ENCODE measurements at places on chromosomes 12 and 14.

DNA sequence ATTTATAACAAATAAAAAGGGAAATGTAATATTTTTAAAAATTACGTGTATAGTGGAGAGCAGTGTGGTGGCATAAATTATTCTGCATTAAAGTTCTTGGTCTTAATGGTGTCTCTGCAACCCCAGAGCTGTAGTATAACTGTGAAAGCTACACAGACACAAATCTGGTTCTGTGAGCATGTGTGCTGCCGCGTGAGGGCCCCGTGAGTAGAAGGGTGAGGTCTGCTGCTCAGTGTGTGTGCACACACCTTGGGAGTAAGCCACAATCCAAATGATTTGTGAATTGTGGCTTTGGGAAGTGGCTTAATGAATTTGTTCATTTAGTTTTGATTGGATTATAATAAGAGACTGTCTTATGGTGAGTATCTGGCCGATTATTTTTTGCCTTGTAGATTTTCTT is 16.8 kb downstream of the PELI2 start:
- DNase-seq, result no peak

DNA sequence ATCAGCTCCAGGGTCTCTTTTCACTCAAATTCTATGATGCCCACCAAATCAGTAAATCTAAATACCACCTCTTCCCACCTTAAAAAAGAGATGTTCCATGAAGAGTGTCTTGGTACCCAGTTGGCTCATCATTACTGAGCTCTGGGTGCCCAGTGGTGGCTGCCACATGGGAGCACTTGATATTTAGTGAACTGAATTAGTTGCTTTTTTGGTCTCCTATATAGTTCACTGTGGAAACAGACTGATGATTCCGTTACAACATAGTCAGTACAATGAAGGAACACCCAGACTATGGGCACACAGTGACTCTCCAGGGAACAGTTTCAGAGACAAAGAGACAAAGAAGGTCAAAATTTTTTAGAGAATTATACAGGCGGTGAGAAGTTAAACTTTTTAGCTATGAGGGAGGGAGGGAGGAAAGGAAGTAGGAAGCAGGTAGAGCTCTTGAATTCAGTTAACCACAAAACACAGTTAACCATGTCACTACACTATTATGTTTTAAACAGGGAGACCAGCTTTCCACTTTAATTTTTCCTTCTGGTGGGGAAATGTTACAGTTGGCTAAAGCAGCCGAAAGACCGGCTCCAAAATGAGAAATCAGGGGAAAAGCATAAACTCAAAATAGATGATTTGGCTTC is 14.6 kb upstream of the YY1 start:
- no peak for DNase-seq

- DNase-seq, result no peak
Measured at GRCh38 chr14:92848887-92849286, 54.8 kb downstream of the GOLGA5 start.

DNA sequence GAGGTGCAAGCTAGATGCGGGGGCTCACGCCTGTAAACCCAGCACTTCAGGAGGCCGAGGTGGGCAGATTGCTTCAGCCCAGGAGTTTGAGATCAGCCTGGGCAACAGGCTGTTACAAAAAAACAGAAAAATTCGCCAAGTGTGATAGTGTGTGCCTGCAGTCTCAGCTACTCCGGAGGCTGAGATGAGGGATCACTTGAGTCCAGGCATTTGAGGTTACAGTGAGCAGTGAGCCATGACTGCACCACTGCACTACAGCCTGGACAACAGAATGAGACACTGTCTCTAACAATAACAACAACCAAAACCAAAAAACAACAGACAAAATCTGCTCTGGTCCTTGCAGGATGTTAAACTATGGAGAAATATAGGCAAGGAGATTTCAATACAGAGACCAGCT is 13.9 kb downstream of the BTBD7 start:
- DNase-seq, result no peak

DNA sequence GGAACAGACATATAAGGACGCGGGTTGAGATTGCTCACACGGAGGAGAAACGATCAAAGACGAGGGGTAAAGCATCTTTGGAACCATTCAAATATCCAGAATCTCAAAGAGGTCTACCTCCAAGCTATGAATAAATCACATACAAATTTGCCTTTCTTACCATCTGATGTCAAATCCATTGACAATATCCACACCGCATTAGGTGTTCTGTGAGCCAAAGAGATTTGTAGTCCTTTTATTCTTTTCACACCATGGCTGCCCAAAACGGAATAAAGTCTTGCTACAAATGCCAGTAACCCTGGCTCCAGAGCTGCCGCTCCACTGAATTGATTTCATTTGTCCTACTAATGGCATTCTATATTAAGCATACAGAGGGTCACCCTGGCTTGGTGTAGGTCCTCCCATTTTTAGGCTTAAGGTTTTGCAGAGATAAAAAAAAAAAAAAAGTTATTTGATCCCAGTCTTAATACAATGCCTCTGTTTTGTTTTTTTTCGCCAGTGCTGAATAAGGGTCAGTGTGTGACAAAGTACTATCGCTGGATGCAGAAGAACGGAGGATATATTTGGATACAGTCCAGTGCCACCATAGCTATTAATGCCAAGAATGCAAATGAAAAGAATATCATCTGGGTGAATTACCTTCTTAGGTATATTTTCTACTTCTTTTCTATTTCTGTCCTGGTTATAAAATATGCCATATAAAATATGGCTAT is 157.3 kb downstream of the EGLN3 start:
- DNase-seq, result no peak

DNA sequence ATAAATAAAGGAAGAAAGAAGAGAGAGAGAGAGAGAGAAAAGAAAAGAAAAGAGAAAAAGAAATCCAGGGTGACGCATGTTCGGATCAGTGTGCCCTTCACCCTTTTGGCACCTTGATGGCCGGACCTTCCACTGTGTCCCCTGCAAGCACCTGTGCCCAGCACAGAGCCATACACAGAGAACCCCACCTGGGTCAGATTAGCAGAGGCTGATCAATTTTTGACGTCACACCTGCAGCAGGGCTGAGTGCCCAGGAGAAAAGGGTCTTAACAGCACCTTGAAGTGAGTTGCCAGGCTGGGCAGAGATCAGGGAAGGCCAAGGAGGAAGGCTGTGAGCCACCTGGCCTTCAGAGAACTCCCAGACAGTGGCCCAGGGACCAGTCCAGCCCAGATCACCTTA is 114.4 kb downstream of the CALM1 start:
- DNase-seq, result no peak

GRCh38 chr12:51470116-51470515 is 45.5 kb downstream of the SLC4A8 start:
- no peak for DNase-seq

DNA sequence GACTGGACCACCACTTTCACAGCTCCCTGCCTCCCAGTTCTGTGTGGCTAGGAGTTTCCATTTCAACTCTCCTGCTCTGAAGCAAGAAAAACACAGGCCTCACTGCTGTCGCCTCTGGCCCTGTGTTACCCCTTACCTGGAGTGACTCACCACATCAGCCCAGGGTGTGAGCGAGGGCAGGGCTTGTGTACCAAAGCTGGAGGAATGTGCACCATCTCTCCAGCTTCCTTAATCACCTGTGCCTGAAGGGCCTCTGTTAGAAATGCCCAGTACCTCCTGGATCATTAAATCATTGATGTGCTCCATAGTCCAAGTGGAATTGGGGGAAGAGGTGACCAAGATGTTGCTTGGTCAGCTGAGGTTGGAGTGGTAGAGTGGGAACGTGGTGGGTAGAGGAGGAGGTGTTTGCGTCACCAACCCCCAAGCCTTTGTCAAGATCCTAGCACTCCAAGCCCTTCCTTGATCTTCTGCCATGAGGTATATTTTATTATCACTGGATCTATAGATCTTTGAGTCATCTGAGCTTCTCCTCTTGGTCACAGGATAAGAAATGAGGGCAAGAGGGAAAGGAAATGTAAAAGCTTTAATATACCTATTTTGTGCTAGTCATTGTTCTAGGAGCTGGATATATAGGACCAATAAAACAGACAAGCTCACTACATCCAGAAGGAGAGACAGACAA is 51.3 kb downstream of the SSPN start:
- DNase-seq, result no peak

DNA sequence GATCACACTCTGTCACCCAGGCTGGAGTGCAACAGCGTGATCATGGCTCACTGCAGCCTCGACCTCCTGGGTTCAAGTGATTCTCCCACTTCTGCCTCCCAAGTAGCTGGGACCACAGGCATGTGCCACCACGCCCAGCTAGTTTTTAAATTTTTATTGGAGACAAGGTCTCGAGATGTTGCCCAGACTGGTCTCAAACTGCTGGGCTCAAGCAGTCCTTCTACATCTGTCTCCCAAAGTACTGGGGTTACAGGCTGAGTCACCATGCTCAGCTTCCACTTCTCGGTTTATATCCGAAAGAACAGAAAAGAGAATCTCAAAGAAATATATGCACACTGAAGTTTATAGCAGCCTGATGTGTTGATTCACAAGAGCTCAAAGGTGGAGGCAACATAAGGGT is 107.5 kb downstream of the SCARB1 start:
- no peak for DNase-seq

GRCh38 chr12:51358496-51358895 is 12.0 kb upstream of the CELA1 start:
- DNase-seq, result no peak

GRCh38 chr14:21252149-21252548 is 17.1 kb downstream of the HNRNPC start:
- DNase-seq, result no peak

GRCh38 chr14:55730592-55731310 is 150.7 kb downstream of the KTN1 start:
- DNase-seq, result no peak

- DNase-seq, result no peak
Measured at GRCh38 chr12:96866801-96867590, 40.1 kb upstream of the NEDD1 start.

- no peak for DNase-seq
Measured at GRCh38 chr14:72433511-72433910, 460.4 kb downstream of the DPF3 start.

DNA sequence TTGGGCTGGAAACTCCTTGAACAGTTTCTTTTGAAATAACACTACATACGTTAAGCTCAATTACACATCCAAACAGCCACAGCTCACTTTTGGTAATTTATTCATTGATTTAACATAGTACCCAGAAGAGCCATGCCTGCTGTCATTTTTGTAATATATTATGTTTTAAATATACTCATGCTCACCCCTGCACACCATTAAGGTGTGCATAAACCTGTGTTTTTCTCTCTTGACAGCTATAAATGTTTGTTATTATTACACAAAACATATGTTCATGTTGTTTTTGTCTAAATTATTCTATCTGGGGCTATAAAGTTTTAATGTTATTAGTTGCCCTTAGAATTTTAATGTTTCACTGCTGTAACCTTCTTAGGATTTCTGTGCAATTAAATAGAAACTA is 296.1 kb downstream of the AKAP6 start:
- no peak for DNase-seq

DNA sequence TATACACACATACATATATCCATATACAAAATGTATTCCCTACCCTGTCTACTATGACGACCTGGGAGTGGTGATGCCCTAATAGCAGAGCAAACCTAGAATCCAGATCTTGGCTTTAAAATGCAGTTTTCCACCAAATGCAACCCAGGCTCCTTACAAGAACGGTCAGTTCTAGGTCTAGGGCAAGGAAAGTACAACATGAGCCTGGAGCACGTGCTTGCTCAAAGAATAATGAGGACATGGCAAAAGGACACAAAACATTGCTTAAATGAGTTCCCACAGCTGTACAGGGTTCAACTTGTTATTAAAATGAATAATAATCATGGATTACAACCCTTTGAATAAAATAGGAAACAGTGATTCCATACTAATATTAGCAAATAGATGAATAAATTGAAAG is 94.7 kb downstream of the TMCC3 start:
- DNase-seq, result no peak

GRCh38 chr14:61190341-61190740 is 90.8 kb downstream of the TMEM30B start:
- no peak for DNase-seq

- DNase-seq, result peak; percentile 57
Measured at GRCh38 chr14:52043690-52044089, 25.2 kb downstream of the NID2 start.

- no peak for DNase-seq
Measured at GRCh38 chr12:53726341-53726740, 911 bp downstream of the CALCOCO1 start.

GRCh38 chr14:37585971-37586796 is 8.9 kb downstream of the FOXA1 start:
- peak; percentile 30 for DNase-seq

GRCh38 chr14:56154321-56154720 is 36.1 kb downstream of the PELI2 start:
- DNase-seq, result no peak

DNA sequence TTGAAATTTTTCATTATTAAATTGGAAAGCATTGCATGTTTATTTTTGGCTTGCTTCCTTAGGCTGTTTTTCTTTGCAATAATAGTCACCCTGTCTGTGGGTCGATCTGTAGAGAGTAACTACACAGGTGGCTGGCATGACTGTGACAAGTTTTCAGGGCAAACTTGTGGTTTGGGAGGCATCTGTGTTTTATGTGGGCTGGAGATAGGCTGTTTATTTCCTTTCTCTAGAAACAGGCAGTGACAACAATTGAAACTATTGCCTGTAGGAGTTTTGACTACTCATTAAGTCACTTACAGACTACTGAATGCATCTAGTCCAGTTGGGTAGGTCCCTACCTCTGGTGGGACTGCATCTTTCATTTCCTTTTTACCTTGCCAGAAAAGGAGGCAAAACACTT is 155.6 kb downstream of the DYRK2 start:
- DNase-seq, result no peak

DNA sequence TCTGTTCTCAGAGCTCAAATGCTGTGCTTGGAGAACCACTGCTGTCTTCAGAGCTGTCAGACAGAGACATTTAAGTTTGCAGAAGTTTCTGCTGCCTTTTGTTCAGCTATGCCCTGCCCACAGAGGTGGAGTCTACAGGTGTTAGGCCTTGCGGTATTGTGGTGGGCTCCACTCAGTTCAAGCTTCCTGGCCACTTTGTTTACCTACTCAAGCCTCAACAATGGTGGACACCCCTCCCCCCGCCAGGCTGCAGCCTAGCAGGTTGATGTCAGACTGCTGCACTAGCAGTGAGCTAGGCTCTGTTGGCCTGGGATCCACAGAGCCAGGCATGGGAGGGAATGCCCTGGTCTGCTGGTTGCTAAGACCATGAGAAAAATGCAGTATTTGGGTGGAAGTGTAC is 323.8 kb downstream of the BCAT1 start:
- DNase-seq, result no peak

GRCh38 chr12:12508612-12509011 is 54.1 kb downstream of the DUSP16 start:
- no peak for DNase-seq

- peak; percentile 99 for DNase-seq
Measured at GRCh38 chr12:53727310-53728041, at the start of gene CALCOCO1. CALCOCO1 (minus strand) TSS chr12:53727452; CDS start chr12:53725242, 2,210 bp downstream.

- DNase-seq, result no peak
Measured at GRCh38 chr12:126384026-126384564, 1318.9 kb downstream of the AACS start.

GRCh38 chr14:22099942-22100763 is 426.5 kb upstream of the OR4E1 start:
- DNase-seq, result peak; percentile 68

DNA sequence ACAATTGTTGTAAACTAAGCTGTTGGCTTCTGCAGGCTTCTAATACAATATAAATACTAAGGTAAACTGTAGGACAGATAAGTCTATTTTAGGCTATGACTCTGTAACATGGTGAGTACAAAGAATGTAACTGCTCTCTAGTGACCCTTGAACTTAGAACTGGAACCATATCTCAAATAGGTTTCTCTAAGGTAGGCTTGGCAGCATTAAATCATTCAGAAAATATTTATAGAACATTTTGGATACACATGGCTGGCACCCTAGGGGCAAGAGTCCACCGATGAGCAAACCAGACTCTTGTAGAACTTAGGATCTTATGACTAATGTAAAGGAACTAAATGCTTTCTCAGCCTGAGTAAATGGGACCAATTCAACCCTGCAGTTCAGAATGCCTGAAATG is 19.4 kb upstream of the SLC25A3 start:
- DNase-seq, result no peak

All from SHP77 (cell line).